RPMI7951 (cell line): ENCODE measurements at places on chromosomes 7 and 10. TPM values are rescaled to one million over a fixed set of nuclear protein-coding genes. Genes with fewer than 3 reads are reported as not detected.
A peak's percentile ranks its signal among the peaks of the same experiment; 100 is the strongest.

The TAS2R41 gene
- not detected in 2 replicates for total RNA-seq

The ATRNL1 gene
- 0.12 and 0.39 TPM in 2 replicates for total RNA-seq

GRCh38 chr7:65731562-65732035 is 141.3 kb upstream of the VKORC1L1 start:
- DNase-seq = no peak

DNA sequence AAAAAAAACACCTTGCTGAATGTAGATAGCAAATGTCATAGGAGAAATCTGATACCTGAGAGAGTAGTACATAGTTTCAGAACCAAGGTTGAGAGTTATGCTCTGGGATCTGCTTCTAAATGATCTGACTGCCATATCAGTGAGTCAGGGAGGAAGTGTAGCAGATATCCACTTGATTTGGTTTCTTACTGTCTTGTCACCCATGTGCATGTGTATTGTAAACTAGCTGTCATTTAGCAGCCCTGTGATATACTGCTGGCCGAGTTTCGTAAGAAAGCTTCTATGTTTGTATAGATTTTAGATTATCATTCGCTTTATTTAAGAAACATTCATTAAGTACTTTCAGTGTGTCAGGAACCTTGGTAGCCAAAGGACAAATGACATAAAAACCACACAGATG is 42.0 kb downstream of the SP4 start:
- no peak for DNase-seq

The SORBS1 gene
- total RNA-seq = 1.4 and 2.1 TPM in 2 replicates

- DNase-seq = no peak
Observed at GRCh38 chr7:24923172-24923865, 56.7 kb downstream of the OSBPL3 start.

DNA sequence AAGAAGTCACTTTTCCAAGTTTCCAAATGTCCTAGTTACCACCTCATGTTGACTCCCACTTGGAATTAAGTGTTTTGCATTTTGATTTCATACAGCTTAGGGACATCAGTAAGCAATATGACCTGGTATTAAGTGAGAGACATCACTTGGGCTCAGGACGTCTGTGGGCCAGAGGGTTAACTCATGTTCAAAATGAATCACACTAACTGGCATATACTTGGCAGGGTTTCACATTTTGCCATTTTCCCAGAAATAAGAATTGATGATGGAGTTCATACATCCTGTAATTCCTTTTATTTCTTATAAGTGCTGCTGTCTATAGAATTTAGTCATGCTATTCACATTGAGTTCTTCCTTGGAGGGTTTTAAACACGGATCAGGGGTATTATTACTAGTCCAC is 516.5 kb downstream of the PHTF2 start:
- DNase-seq = no peak

GRCh38 chr7:92432299-92432946 is 14.9 kb upstream of the GATAD1 start:
- DNase-seq = no peak

- DNase-seq = peak; percentile 19
Observed at GRCh38 chr7:47143339-47143738, 438.6 kb downstream of the TNS3 start.

DNA sequence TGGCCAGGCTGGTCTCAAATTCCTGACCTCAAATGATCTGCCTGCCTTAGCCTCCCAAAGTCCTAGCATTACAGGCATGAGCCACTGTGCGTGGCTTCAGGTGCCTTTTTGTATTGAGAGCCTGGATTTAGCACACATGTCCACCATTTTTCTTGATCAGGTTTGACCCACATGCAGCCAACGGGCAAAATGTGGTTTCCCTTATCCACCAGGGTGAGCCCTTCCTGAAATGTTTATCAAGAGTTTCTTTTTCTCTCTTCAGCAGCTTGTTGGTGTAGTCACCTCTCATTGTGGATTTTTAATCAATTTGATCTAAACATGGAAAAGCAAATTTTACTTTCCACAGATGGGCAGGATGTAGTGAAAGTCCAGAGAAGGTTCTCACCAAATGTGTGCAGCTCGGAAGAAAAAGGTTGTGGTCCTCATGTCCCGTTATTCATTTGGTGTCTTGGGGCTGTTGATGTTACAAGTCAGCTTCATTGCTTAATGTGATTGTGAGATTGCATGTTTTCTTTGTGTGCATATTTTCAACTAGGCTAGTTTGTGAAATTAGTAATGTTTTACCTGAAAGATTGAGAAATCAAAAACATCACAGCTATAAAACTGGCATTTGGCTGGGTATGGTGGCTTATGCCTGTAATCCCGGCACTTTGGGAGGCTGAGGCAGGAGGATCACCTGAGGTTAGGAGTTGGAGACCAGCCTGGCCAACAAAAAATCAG is 28.9 kb downstream of the GUSB start:
- no peak for DNase-seq

The CTNNA3 gene
- not detected in 2 replicates for total RNA-seq

GRCh38 chr10:93006435-93007039 is 54.1 kb upstream of the CYP26C1 start:
- peak; percentile 49 for DNase-seq

GRCh38 chr7:200704-201103 is 8.3 kb downstream of the FAM20C start:
- no peak for DNase-seq

- DNase-seq = no peak
Observed at GRCh38 chr10:35324196-35324595, 12.1 kb upstream of the CCNY start.

DNA sequence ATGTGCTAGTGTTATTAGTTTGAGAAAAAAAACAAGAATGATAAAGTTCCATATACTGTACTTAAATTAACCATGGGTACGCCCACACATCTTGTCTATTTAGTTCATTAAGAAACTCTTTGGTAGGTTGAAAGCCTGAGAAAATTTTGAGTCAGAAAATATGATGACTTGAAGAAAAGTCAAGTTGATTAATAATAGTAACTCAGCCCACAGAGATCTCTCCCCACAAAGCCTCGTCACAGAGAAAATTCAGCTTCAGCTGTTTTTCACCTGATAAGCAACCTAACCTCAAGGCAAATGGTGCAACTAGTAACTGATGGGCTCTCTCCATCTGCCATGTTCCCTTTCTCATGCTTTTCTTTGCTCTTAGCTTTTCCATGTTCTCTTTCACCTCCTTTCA is 1021.6 kb downstream of the GATA3 start:
- no peak for DNase-seq

- DNase-seq = peak; percentile 5
Observed at GRCh38 chr10:125768219-125768855, 7.3 kb downstream of the MMP21 start.

GRCh38 chr10:78605800-78606350 is 462.9 kb upstream of the ZMIZ1 start:
- peak; percentile 57 for DNase-seq

GRCh38 chr7:21616091-21616490 is 73.3 kb downstream of the DNAH11 start:
- DNase-seq = no peak

- no peak for DNase-seq
Observed at GRCh38 chr7:6423942-6424701, 23.6 kb downstream of the DAGLB start.

The ADRB1 gene
- not detected in 2 replicates for total RNA-seq

The CYP3A5 gene
- total RNA-seq = 0.24 and 0.49 TPM in 2 replicates

DNA sequence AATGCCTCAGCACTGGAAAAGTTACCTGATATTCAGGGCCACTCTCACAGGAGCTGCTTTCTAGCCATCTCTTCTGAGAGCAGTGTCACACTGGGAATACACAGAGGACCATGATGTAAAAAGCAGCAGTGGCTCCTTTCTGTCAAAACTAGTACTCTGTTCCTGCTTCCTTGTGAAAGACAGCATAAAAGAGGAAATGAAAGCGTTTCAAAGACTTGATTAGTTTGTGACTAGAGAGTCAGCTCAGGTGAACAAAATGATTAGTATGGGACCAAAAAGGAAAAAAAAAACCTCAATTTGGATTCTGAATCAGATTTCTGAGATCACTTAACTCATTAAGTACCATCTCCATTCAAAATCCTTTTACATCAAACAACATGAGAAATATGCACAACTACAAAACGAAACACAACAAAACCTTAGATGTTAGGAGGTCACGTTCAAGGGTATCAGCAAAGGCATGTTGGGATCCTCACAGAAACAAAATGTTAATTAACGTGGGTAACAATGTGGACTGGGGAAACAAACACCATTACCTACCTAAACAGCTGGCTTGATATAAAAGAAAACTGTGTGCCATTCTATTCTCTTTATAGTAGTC is 103.7 kb downstream of the MACC1 start:
- DNase-seq = no peak

The OR2A12 gene
- not detected in 2 replicates for total RNA-seq

DNA sequence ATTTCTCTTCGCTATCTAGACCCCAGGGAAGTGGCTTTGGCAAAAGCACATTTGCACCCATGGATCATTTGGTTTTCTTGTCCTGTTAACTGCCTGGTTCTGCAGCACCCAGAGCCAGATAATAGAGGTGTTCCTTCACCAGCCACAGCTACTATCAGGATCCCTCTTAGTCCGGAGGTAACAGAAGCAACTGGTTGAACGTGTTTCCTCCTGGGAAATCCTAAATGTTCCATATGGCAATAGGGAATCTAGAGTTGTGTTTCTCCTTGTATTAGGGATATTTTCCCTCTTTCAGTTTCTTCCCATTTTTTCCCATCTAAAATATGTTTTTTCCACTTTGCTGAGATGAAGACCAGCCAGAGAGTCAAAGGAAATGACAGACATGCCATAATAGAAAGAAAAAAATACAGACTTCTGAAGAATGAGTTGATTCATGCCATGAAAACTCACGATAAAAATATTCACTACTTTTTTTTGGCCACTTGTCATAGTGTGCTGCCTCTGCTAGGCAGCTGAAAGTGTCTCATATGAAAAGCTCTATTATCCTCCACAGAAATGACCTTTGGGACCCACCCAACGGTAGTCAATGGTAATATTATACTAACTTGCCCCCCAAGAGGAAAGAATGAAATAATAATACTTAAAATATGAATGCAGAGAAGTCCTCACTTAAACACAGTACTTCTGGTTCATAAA is 472.8 kb downstream of the KCNMA1 start:
- peak; percentile 57 for DNase-seq

The SLC16A9 gene
- total RNA-seq = under 0.01 TPM in 1 of 2 replicates, not detected in the other

DNA sequence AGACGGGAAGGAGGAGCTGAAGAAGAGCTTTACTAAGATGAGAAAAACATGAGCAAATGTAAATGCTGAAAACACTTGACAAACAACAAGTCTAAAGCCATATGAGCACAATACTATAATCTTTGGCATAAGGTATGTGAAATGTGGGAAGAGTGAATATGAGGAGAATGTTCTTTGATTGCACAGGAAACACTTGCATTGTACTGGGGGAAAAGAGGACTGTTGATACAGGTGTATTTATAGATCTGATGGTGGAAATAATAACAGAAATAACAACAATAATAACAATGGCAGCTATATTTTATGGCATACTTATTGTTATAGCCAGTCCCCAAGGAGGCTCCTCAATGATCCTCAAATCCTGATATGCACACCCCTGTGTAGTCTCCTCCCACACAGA is 23.0 kb downstream of the ARHGAP12 start:
- no peak for DNase-seq

GRCh38 chr10:117107238-117107637 is 30.8 kb downstream of the VAX1 start:
- DNase-seq = no peak

DNA sequence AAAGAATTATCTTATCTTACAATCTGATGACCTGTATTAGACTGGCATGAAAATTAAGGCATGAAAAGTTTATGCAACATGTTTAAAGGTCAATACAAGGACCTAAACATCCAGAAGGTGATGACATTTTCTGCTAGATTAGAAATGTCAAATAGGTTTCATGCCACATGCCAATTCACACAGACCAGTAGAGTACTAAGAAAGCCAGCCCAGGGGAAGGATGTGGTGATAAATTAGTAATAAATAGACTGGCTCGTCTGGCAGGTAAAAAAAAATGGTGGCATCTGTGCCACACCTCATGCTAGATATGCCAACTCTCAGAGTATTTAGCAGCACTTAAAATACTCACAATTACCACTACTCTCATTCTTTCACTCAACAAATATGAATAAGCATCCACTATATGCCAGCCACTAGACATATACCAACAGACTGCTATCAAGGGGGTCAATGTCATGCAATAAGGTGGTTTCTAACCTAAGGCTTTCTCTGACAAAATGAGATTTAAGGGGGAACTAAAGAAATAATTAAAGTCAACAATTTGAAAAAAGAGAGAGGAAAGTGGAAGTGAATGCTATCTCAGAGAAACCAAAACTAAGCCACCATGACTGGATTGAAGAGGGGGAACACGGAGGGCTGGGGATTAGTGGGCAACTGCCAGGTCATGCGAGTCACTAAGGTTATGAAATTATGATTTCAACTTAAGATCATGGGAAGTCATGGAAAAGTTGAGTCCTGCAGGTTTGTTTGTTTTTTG is 83.5 kb downstream of the SGMS1 start:
- DNase-seq = no peak

DNA sequence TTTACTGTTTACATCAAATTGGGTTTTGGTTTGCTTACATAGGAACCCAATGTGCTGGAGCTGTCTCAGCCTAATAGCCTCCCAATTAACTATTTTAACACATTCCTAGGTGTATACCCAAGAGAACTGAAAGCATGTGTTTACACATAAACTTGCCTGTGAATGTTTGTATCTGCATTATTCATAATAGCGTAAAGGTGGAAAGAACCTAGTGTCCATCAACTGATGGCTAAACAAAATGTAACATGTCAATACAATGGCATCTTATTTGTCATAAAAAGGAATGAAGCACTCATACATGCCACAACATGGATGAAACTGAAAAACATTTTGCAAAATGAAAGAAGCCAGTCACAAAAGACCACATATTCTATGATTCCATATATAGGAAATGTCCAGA is 160.6 kb upstream of the EEPD1 start:
- DNase-seq = no peak

The ASB15 gene
- 0.12 TPM in 1 of 2 replicates, not detected in the other for total RNA-seq

GRCh38 chr7:32472015-32472414 is 18.2 kb downstream of the LSM5 start:
- DNase-seq = no peak

The OPN1SW gene
- total RNA-seq = not detected in 2 replicates

GRCh38 chr7:262251-262572 is 27.8 kb upstream of the FOXL3 start:
- no peak for DNase-seq

DNA sequence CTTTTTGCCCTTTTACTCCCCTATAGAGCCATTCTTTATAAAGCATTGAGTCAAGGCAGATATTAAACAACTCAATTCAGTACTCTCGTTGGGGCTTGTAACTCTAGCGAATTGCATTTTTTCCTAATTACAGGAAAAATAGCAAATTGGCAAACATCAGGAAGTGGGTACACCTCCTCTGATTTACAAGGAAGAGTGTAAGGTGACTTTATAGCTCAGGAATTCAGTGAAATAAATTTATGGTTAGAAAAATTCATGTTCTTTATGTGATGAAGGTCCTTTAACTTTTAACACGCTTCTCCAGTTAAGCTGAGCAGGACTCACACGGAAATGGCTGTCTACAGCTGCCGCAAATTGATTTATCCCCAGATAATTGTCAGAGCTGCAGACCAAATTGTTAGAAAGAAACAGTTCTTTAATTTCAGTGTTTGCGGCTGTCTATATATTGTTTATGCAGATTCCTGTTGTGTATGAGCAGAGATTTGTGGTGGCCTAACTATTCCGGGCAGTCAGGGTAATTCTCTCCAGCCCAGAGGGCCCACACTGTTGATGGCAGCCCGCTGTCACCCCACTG is 151.1 kb upstream of the MKI67 start:
- DNase-seq = no peak
